Epithelial cell of esophagus (primary cell): ENCODE measurements at places on chromosomes 11 and 22.

GRCh38 chr11:42012271-42012670 is 552.8 kb upstream of the LRRC4C start:
- DNase-seq = no peak

DNA sequence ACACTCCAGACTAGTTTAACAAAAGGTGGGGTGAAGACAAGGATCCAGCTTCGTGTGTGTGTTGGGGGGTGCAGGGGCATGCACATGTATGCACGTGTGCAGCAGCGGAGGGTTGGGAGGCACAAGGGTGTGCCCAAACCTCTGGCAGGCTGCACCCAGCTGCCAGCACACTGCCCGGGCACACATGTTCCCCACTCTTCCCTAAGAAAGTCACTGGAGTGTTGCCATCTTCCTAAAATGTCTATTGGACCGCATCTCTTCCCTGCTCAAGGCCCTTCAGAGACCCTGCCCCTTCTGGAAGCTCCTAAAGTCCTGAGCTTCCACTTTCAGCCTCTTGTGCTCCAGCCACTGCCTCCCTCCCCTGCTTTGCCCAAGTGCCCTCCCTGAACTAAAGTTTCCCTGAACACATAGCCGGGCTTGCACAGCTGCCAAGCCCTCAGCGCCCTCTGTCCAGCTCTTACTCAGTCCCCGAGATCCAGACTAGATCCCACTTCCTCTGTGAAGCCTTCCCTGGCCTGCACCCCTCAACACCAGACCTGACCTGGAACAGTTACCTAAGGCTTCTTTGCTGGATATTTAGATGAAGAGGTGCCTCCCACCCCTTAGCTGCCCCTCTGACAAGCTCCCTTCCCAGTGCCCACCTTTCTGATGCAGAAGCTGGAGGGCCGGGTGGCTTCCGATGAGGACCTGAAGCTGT is 6.0 kb downstream of the CFL1 start:
- no peak for DNase-seq

DNA sequence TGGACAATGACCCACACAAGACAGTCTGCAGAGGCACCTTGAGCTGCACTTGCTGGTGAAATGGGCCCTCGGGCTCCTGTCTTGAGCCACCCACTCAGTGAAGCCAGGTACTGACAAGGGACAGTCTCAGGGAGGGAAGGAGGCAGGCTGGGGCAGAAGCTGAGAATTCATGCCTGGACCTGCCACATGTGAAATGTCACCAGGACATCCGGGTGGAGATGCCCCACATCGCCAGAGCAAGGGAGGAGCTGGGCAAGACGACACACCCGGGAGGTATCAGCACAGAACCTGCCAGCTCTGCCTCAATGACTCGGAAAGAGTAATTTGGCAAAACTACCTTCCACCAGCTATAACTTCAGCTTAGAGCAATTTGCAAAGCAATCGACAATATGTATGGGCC is 23.5 kb downstream of the CPT1A start:
- peak; percentile 68 for DNase-seq

DNA sequence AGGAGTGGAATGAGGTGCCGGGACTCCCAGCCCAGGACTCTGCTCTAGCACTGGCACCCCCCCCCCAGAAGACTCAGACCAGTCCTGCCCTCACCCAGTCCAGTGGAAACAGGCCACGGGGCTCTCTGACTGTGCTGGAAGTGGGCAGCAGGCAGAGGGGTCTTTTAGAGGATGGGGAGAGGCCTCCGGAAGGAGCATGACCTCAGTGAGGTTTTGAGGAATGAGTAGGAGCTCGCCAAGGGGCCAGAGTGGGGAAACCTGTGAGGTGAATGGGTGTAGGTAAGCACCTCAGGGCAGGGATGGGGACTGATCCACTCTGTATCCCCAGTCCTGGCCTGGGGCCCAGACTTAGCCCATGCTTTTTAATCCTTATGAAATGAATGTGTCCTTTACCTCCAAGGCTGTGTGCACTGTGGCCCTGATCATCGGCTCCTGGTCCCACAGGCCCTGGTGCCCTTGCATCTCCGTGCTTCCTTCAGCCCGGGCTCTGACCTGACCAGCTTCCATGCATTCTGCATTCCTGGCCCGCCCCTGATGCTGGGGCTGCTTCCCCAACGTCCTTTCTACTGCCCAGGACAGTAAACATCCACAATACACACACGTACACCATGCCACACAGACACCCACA is 24.4 kb upstream of the RFPL3 start:
- DNase-seq = no peak

- DNase-seq = no peak
Measured at GRCh38 chr22:18110954-18111758, 547 bp downstream of the TUBA8 start.

GRCh38 chr11:36564376-36565030 is 3.3 kb upstream of the RAG1 start:
- DNase-seq = peak; percentile 65

- DNase-seq = peak; percentile 95
Measured at GRCh38 chr11:107844041-107844440, 14.5 kb downstream of the SLC35F2 start.

DNA sequence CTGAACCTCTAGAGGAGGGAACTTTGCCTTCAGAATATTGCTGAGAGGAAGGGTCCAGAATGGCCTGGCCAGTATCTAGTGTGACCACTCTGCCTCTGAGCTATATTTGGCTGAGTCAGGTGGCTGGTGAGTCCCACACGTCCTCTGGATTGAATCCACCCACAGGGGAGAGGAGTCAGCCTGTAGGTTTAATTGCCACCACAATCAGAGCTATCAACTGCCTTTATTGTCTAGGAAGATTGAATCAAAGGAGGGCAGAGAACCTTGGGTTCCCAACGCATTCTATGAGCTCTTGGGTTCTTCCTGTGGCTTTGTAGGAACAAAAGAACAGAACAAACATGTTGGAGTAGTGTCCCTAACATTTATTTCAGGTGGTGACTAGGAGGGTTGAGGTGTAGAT is 67.7 kb downstream of the ST3GAL4 start:
- no peak for DNase-seq

GRCh38 chr11:120326845-120327281 is 1.8 kb downstream of the TLCD5 start:
- no peak for DNase-seq

GRCh38 chr11:91913407-91913806 is 311.2 kb upstream of the FAT3 start:
- no peak for DNase-seq

DNA sequence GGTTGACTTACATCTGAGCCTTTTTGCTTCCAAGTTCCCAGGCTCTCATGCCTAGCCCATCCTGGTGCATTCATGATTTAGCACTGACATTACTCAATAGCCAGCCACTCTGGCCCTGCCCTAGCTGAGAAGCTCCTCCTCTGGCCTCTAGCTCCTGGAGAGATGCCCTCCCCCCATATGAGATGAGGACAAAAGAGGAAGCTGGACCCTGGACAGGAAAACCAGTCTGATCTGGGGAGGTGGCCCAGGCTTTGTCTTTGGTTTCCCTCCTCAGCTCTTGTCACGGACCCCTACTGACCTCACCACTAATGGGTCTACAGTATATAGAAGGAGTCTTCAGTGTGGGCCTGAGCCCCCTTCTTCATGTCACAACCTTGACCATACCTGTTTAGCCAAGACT is 3.0 kb downstream of the RHOG start:
- DNase-seq = peak; percentile 30

- no peak for DNase-seq
Measured at GRCh38 chr11:110000850-110001249, 92.3 kb upstream of the ZC3H12C start.

GRCh38 chr11:47185305-47186075 is 744 bp downstream of the PACSIN3 start:
- DNase-seq = peak; percentile 74

- no peak for DNase-seq
Measured at GRCh38 chr11:66875378-66875777, 18.5 kb downstream of the LRFN4 start.

GRCh38 chr11:114259124-114259526 is 37.1 kb upstream of the NNMT start:
- DNase-seq = peak; percentile 38

DNA sequence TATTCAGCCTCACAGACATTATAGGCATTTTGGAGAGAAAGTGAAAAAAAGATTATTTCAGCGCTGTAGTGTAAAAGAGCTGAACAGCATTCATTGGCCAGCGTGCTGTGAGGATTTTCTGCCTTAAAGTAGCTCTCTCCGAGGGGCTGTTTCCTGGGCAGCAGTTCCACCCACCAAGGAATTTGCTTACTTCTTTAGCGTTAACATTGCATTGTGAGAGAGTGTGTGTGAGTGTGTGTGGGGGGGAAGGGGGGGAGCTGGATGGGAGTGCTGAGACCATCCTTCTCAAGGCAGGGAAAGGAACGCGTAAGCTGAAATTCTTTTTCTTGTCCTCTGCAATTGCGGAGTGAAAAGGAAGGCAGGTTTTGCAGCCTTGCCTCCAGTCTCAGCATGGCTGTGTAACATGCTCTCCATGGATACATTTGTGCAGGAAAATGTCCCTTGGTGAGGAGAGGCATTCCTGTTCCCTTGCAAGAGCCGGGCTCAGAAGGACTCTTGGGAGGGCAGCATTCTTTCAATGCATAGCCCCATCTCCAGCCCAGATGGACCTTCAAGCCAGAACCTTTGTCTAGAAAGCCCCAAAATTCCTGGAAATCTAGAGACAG is 159.9 kb upstream of the NAV2 start:
- no peak for DNase-seq

DNA sequence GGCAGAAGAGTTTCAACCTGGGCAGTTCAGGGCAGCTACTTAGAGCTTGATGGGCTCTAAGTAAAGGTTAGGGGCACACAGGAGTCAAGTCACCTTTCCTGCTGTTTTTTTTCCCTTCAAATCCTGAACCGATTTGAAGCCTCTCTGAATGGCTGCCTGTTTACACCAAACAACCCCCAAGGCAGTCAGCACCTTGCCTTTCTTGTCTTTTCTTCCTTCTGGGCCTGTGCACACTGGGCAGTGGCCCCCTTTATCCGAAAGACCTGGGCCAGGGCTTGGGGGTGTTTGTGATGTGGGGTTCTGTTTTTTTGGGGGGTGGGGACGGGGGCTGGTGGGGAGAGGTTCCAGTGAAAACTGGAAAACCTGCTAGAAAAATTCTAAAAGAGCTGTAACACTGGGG is 4.3 kb downstream of the RSPH14 start:
- no peak for DNase-seq

DNA sequence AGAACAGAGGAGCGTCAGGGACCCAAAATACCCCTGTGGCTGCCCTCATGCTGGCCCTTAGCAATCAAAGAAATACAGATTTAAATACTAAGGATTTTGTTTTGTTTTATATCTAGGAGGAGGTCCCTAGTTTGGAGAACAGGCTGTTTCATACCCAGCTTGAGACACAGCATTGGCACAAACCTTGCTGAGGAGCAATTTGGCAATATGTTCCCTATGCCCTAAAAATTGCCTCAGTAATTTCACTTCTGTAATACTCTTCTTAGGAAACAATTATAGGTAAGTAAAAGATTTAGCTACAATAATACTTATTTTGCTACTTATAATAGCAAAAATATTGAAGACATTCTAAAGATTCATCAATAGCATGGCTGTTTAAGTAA is 37.0 kb downstream of the TSKU start:
- DNase-seq = no peak

DNA sequence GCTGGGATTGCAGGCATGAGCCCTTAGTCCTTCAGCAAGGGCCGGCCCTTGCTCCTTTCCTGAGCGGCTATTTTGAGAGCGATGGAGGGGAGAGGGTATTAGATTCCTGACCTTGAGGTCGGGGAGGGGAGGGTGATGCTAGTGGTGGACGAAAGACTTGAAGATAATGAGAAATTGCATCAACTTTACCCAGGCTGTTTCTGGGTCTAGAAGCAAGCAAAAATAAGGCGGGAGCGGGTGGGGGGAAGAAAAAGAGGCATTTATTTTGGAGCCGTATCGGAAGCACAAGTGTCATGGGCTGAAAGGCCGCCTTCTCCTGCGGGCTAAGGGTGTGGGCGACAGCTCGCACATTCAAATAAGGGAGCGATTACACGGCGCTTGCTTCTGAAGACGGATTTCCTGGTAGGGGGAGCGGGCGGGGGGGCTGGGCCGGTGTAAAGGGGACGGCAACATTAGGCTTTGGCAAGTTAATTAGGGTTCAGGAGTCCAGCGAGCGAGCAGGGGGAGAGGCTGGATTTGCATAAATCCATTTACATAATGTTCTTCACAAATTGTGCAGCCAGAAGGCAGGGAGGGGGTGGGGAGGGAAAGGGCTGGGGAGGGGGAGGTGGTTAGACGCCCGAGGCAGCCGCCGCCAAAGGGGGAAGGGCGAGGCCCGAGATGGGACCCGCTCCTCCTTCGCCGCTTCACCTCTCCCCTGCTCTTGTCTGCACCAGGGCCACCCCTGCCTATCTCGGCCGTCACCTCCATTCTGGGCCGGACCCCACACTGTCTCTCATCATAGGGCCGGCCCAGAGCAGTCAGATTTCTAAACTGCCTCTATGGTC is 245.9 kb downstream of the MIAT start:
- DNase-seq = no peak

DNA sequence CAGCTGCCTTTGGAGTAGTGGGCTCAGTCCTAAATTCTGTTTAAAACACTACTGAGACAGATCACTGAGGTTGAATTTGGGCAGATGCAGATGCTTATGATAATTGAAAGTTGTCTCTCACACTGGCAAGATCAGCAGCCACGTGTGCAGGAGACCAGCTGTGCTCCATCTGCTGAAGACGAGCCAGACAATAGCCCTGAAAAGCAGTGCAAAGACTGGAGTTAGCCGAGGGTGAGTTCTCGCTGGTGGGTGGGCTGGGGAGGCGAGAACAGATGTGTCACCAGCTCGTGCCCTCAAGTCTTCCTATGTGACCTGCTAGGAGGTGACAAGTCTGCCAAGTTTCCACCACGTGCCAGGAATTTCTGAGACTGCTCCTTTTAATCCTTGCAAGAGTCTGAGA is 661.3 kb upstream of the B3GAT1 start:
- no peak for DNase-seq

DNA sequence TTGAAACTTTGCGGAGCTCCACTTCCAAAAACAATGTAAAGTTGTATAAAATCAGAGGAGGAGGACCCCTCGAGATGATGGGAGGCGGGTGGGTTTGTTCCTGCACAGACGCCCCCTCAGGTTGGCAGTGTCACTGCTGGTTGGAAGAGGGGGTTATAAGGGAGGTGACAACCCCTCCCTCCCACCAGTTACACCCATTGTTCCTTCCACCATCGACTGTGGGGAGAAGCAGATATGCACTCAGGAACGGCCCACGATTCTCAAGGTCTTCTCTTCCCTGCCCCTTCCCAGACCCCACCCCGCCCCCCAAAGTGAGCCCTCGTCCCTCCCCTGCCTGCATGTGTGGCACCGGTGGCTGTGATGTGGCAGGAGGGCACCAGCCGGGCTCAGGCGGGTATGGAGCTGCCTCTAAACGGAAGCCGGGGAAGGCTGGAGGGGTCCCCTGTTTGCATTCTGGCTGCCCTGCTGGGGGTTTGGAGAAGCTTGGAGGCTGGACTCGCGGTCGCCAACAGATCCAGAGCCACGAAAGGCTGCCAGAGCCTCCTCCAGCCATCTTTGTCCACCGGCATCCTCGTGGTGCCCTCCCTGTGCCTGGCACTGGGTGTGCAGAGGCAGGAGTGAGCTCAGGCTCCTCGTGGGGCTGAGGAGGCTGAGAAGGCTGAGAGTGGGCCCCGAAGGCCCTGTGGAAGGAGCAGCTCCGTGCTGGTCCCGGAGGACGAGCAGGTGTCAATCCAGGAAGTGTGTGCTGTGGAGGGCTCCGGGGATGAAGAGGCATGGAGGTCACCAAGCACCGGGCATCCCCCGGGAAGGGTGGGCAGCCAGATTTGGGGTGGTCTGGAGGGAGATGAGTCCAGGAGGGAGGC is 778 bp downstream of the KDELR3 start:
- no peak for DNase-seq
